Aorta (tissue), 5 donors: ENCODE measurements at places on chromosomes 5 and 9. TPM values are rescaled to one million over a fixed set of nuclear protein-coding genes. Genes with fewer than 3 reads are reported as not detected.

- DNase-seq = no peak
Observed at GRCh38 chr5:80369521-80369920, 38.3 kb upstream of the ZFYVE16 start.

DNA sequence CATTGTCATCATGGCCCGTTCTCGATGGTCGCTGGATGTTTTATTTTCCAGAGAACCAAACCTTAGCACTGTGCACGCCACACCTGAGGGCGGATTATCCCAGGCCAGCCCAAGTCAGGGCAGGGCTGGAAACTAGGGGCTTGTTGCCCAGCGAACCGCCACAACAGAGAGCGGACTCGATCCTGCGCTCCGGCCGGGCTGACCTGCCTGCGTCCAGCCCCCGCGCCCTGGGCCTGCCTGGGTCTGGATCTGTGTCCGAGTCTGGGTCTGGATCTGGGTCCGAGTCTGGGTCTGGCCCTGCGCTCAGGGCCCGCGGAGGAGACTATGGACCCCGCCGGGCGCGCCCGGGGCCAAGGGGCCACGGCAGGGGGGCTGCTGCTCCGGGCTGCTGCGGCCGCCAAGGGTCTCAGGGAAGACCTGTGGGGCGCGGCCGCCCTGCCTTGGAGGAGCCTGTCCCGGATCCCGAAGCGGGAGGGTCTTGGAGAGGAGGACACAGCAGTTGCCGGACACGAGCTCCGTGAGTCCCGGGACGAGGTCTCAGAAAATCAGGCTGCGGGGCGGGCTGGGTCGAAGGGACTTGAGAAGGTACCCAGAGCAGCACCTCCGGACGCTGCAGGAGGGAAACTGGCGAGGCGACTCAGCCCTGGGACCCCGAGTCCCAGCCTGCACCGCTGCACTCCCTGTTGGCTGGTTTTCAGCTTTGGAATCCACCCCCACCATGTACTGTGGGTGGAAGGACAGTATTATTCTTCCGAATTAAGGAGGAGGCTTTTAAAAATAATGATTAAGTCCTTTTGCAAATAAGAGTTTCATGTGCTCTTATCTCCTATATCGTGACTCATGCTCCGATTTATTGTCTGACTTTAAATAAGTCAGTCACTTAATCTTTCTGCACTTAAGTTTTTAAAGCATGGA is at the start of gene ANKDD1B:
TSS of gene ANKDD1B (plus strand) at position 143 of the 915 bp plus-strand sequence. CDS start at position 325, 182 bp downstream.
- peak; percentile 55 for DNase-seq

GRCh38 chr9:2174306-2174705 is 159.2 kb downstream of the SMARCA2 start:
- no peak for DNase-seq

- DNase-seq = no peak
Observed at GRCh38 chr5:6859023-6859422, 145.8 kb downstream of the TENT4A start.

GRCh38 chr5:13188371-13188770 is 756.1 kb downstream of the DNAH5 start:
- no peak for DNase-seq

AQP3 gene
- total RNA-seq = 2.8 TPM

SLC6A19 gene
- total RNA-seq = not detected
